ENCODE measurements at places on chromosomes 5 and 9. TPM values are rescaled to one million over a fixed set of nuclear protein-coding genes. Genes with fewer than 3 reads are reported as not detected.

- no peak overlapping the region for H3K4me3 ChIP-seq
- H3K4me1 ChIP-seq, result no peaks in the 10 kb centered on the region
- no peaks in the 10 kb centered on the region for H3K36me3 ChIP-seq
- H3K27ac ChIP-seq, result no peak overlapping the region
Observed at GRCh38 chr9:38765101-38765500, 45.2 kb upstream of the FAM240B start.

Gene SPATA24
- total RNA-seq, result 4.6 TPM

DNA sequence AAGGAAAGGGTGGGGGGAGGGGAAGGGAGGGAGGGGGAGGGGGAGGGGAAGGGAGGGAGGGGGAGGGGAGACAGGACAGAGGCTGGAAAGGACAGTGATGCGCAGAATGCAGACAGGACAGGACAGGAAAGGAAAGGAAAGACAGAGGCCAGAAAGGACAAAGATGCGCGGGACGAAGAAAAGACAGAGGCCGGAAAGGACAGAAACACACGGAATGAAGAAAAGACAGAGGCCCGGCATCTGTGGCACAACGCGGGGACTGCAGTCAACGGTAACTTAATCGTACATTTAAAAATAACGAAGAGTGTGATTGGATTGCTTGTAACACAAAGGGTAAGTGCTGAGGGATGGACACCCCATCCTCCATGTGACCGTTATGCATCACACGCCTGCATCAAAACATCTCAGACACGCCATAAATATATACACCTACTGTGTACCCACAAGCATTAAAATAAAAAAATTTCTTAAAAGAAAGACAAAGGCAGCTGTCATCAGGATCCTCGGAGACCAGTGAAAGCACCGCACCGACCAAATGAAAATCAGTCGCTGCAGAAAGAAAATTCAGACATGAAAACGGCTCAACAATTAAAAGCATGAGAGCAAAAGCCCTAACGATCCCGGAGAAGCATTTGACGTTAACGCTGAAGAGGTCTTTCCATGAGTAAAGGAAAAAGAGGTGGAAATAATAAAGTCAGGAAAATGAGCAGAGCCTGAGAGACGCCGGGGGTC, 52.9 kb upstream of the EXOC3 start:
- peak overlapping the region; percentile 39 for H3K27ac ChIP-seq
- H3K27me3 ChIP-seq, result no peaks in the 10 kb centered on the region
- H3K4me3 ChIP-seq, result no peak overlapping the region

DNA sequence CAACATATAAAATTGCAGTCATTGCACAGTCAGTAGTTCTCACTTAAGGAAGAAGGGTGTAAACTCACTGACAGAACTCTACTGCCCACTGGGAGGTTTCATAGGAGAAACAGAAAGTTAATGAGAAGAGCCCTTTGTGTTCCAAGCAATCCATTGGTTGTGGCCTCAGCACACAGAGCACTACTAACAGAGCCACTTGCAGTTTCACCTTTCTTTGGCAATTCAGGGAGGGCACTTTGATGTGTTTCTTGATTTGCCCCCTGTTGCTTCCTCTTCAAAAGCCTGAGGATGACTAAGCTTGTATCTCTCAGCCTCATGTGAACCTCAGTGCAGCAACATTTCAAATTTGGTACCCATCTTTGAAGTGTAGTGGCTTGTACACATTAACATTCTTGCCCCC, 409.4 kb downstream of the DMRTA1 start:
- no peaks in the 10 kb centered on the region for H3K4me1 ChIP-seq
- no peak overlapping the region for H3K4me3 ChIP-seq
- no peak overlapping the region for H3K27ac ChIP-seq
- H3K36me3 ChIP-seq, result no peaks in the 10 kb centered on the region
- DNase-seq, result no peak

DNA sequence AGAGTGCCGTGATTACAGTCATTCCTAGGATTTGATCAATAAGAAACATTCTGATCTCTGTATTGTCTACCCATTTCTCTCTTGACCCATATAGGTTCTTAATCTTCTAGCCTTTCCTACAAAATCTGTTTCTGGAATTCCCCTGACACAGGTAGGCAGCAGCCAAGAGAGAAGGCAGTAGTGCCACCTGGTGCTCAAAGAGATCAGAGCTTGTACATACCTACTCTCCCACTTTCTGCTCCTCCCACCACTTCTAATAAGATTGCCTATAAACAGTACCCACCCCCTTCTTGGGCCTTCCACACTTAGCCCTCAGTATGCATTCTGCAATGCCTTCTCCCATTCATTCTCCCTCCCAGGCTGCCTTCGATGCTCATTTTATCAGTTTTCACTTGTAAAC, 117.4 kb upstream of the RORB start:
- no peaks in the 10 kb centered on the region for H3K4me1 ChIP-seq
- peak; percentile 40 for DNase-seq
- no peaks in the 10 kb centered on the region for H3K36me3 ChIP-seq
- H3K4me3 ChIP-seq, result no peak overlapping the region
- H3K27me3 ChIP-seq, result no peaks in the 10 kb centered on the region

All from activated CD4-positive, alpha-beta T cell treated with anti-CD3 and anti-CD28 coated beads for 36 hours (primary cell).